ENCODE measurements at places on chromosomes 7 and 10.
A peak's percentile ranks its signal among the peaks of the same experiment; 100 is the strongest.

DNA sequence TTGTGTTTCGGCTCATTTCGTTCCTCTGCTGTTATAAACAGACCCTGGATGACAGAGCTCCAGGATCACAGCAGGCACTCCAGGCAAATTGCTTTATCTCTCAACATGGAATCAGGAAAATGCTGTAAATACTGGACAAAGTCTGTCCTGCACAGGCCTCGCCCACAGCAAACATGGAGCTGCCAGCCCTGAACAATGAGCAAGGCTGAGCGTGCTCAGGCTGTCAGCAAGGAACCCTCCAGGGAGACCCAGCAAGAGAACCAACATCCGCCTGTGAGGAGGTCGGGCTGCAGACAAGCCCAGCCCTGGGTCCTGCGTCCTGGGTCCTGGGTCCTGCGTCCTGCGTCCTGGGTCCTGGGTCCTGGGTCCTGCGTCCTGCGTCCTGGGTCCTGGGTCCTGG is 180.8 kb downstream of the PTPRN2 start:
- no peaks in the 10 kb centered on the region for H3K36me3 ChIP-seq
- DNase-seq: no peak
- H3K27me3 ChIP-seq: peaks cover 10% of the 10 kb centered on the region
- H3K4me3 ChIP-seq: no peak overlapping the region
- no peak overlapping the region for H3K27ac ChIP-seq

- peak; percentile 64 for DNase-seq
- H3K36me3 ChIP-seq: no peaks in the 10 kb centered on the region
- peaks cover 51% of the 10 kb centered on the region for H3K4me1 ChIP-seq
- peak overlapping the region; percentile 6 for H3K4me3 ChIP-seq
- H3K27ac ChIP-seq: no peak overlapping the region
- H3K27me3 ChIP-seq: peaks cover 86% of the 10 kb centered on the region
These were observed 129.4 kb upstream of the PLPP4 start for GRCh38 chr10:120327675-120328074.

DNA sequence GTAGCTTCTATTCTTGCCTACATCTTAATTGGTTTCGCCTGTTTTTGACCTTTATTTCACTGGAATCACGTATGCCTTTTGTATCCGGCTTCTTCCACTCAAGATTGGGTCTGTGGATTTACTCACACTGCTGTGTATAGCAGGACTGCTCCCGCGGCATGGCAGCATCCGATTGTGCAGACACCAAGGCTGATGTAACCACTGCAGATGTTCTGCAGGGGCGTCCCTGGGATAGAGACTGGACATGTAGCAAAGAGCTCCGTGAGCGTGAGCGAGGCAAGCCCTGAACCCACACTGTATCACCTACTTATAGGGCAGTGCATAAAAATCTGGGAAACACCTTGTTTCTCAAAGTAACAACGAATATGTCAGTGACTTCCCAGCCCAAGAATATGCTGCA is 11.4 kb upstream of the IDI2 start:
- H3K36me3 ChIP-seq: peaks cover 31% of the 10 kb centered on the region
- peaks cover 14% of the 10 kb centered on the region for H3K4me1 ChIP-seq
- peak overlapping the region; percentile 87 for H3K27ac ChIP-seq
- H3K4me3 ChIP-seq: no peak overlapping the region
- no peak for DNase-seq

GRCh38 chr7:87330942-87331341 is 14.5 kb upstream of the CROT start:
- H3K36me3 ChIP-seq: peaks cover 89% of the 10 kb centered on the region
- no peak overlapping the region for H3K4me3 ChIP-seq
- no peak for DNase-seq
- peaks cover 6% of the 10 kb centered on the region for H3K27me3 ChIP-seq

GRCh38 chr7:18689551-18689950 is 194.0 kb downstream of the HDAC9 start:
- peaks cover 7% of the 10 kb centered on the region for H3K36me3 ChIP-seq
- peak overlapping the region; percentile 73 for H3K27ac ChIP-seq
- peaks cover 79% of the 10 kb centered on the region for H3K4me1 ChIP-seq

DNA sequence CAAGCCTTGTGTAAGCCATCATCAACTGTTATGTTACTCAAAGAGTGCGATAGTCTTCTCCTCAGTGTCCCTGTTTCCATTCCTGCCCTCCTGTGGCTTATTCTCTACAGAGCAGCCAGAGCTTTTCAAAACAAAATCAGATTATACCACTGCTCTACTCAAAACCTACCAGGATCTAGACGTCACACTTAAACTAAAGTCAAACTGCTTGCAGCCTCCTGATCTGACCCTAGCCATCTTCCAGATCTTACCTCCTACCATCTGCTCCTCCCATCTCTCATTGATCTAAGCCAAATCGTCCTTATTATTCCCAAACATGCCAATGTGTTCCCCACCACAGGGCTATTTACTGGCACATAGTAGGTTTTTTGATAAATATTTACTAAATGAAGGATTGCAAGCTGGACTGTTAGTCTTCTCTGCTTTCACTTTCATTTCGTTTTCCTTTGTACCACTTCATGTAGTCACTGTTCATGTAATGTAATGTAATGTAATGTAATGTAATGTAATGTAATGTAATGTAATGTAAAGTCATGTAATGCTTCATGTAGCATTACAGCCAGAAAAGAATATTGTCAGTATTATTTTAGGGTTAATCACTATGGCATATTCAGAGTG is 116.1 kb downstream of the GPR37 start:
- H3K36me3 ChIP-seq: no peaks in the 10 kb centered on the region
- H3K27ac ChIP-seq: no peak overlapping the region
- H3K4me1 ChIP-seq: no peaks in the 10 kb centered on the region
- H3K27me3 ChIP-seq: no peaks in the 10 kb centered on the region
- H3K4me3 ChIP-seq: no peak overlapping the region

GRCh38 chr7:20114468-20114867 is 102.7 kb downstream of the MACC1 start:
- H3K36me3 ChIP-seq: no peaks in the 10 kb centered on the region
- peaks cover 7% of the 10 kb centered on the region for H3K4me1 ChIP-seq
- no peak for DNase-seq

- no peak for DNase-seq
- H3K27me3 ChIP-seq: no peaks in the 10 kb centered on the region
These were observed 86.9 kb downstream of the VTI1A start for GRCh38 chr10:112533916-112534315.

- no peaks in the 10 kb centered on the region for H3K27me3 ChIP-seq
- H3K27ac ChIP-seq: no peak overlapping the region
- peak; percentile 62 for DNase-seq
These were observed 16.1 kb upstream of the LAMB4 start for GRCh38 chr7:108146070-108146842.

DNA sequence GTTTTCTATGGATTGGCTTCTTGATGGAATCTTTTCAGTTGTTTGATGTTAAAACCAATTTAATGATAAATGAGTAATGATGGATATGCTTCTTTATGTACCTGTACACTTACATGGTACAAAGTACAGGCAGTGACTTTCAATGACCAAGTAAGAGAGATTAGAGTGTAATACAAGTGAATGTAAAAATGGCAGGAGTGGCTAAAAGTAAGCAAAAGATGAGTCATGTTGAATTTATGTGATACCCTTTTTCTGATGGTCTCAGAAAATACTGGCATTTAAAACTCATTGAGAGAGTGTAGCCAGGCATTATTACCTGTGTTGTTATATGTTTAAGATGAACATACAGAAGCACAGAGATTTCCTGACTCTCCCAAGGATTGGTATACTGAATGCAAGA is 97.1 kb downstream of the GPR85 start:
- H3K4me1 ChIP-seq: no peaks in the 10 kb centered on the region
- DNase-seq: no peak
- no peaks in the 10 kb centered on the region for H3K36me3 ChIP-seq
- H3K27ac ChIP-seq: no peak overlapping the region
- no peaks in the 10 kb centered on the region for H3K27me3 ChIP-seq
